Stimulated activated CD4-positive, alpha-beta T cell treated with anti-CD3 and anti-CD28 coated beads, Interleukin-4, amount 100 ng/mL, for 24 hours (primary cell): ENCODE measurements at places on chromosomes 1 and 21.

GRCh38 chr1:182621906-182622305 lies 17.7 kb upstream of the RGS16 start:
- no peak for DNase-seq

GRCh38 chr1:170749959-170750358 lies 86.0 kb downstream of the PRRX1 start:
- DNase-seq: no peak

DNA sequence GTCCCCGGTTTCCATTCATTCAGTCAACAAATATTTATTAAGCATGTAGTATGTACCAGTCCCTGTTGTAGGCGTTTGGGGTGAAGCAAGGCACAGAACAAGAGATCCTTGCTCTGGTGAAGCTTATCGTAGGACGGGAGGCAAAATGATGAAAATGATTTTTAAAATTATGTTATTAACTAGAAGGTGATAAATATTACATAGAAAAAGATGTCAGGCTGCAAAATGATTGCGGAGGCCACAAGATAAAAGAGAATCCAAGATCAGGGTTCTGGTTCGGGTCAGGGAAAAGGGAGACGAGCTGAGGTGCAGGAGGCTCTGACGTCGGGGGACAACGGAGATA lies 602 bp upstream of the CGN start:
- no peak for DNase-seq

GRCh38 chr21:42443876-42444744 lies 40.4 kb downstream of the UBASH3A start:
- no peak for DNase-seq

DNA sequence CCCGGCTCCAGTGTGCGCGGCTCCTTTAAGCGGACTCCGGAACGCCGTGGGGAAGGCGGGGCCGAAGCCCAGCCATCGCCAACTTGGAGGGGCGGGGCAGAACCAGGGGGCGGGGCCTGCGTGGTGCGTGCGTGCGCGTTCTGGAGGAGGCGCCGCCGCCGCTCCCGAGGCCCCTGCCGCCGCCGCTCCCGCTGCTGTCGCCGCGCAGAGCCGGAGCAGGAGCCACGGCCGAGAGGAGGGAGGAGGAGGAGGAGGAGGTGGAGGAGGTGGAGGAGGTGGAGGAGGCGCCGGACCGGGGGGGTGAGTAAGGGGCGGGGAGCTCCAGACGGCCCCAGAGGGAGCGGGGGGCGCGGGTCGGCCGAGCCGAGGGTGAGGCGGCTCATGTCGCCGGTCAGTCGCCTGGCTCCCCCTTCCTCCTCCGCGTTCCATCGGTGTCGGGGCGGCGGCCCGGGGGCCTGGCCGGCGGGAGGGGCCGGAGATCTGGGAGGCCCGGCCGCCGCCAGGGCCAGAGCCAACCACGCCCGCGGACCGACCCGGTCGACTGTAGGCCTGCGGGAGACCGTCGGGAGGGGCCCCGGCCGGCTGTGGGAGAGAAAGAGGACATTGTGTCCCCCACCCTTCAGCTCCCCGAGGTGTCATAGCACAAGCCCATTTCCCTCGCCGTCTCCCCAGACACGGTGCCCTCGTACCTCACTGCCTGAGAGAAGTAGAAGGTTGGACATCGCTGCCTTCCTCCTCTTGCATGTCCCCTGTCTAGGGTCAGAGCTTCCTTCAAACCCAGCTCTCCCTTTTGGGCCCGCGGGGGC lies at the start of gene RAP1A:
Gene RAP1A (plus strand): TSS at position 155 of the 806 bp plus-strand sequence. CDS start 71,572 bp downstream, outside the sequence.
- peak; percentile 94 for DNase-seq

DNA sequence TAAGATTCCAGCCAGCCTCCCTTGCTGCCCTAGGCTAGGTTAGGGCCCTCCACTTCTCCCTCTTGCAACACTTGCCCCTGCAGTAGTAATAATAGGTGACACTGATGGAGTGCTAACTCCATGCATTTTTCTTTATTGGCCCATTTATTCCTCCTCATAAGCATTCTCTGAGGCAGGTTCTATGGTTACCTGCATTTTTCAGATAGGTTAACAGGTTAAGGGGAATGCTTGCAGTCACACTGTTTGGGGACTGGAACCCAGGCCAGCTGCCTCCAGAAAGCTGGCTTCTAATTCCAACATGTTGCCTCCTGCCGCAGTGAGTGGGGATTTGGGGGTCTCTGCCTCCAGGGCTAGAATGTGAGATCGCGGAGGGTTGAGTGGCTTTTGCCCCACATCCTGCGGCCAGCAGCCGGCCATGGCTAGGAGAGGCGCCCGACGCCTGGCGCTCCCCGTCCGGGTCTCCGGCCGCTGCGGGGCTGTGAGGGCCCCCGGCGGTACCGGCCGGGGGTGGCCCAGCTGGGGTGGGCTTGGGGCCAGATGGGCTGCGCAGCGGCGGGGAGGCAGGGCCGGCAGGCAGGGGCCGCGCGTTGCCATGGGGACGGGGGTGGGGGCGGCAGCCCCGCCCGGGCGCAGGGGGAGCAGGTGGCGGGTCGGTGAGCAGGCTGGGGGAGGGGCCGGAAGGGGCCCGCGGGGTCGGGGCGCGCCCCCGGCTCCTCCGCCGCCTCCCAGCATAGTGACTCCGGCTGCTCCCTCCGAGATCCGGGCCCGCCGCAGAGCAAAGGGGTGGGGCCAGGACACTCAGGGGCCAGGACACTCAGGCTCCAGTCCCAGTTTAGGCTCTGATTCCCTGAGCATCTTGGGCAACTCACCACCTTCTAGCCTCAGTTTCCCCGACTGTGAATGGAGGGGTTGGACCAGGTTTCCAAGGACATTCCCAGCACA lies 68.4 kb upstream of the SSBP3 start:
- no peak for DNase-seq
